ENCODE measurements at places on chromosomes 16 and 17. TPM values are rescaled to one million over a fixed set of nuclear protein-coding genes. Genes with fewer than 3 reads are reported as not detected.

The TPSAB1 gene
- not detected for total RNA-seq

The HOXB7 gene
- 44.0 TPM for total RNA-seq

The SCIMP gene
- total RNA-seq: not detected

The CCL2 gene
- total RNA-seq: 513 TPM

The MT2A gene
- 673 TPM for total RNA-seq

The AATK gene
- 3.7 TPM for total RNA-seq

The KCNH4 gene
- 1.5 TPM for total RNA-seq

The ZNF48 gene
- total RNA-seq: 16.6 TPM

The TBC1D28 gene
- total RNA-seq: not detected

The C16orf92 gene
- total RNA-seq: not detected

The KRTAP3-2 gene
- not detected for total RNA-seq

The TP53TG3 gene
- total RNA-seq: 1.2 TPM

The STH gene
- total RNA-seq: not detected

The DPEP1 gene
- 0.18 TPM for total RNA-seq

The PPP1R1B gene
- total RNA-seq: 45.7 TPM

The CLEC18C gene
- not detected for total RNA-seq

The RNF222 gene
- not detected for total RNA-seq

The ZDHHC1 gene
- 7.8 TPM for total RNA-seq

The PRRT2 gene
- 9.7 TPM for total RNA-seq

The ITGAD gene
- not detected for total RNA-seq

The CPHXL2 gene
- total RNA-seq: not detected

The LPCAT2 gene
- 62.1 TPM for total RNA-seq

The PRR35 gene
- total RNA-seq: 2.2 TPM

The CD19 gene
- not detected for total RNA-seq

The CTRB1 gene
- 2.7 TPM for total RNA-seq

The HOXB4 gene
- total RNA-seq: 27.9 TPM

The CA5A gene
- not detected for total RNA-seq

The APOH gene
- 1.2 TPM for total RNA-seq

The CACNG3 gene
- total RNA-seq: not detected

The WSCD1 gene
- 0.74 TPM for total RNA-seq

The SULT1A2 gene
- not detected for total RNA-seq

All from Panc1 (cell line).